ENCODE measurements at places on chromosomes 12 and 14.
A peak's percentile ranks its signal among the peaks of the same experiment; 100 is the strongest.

DNA sequence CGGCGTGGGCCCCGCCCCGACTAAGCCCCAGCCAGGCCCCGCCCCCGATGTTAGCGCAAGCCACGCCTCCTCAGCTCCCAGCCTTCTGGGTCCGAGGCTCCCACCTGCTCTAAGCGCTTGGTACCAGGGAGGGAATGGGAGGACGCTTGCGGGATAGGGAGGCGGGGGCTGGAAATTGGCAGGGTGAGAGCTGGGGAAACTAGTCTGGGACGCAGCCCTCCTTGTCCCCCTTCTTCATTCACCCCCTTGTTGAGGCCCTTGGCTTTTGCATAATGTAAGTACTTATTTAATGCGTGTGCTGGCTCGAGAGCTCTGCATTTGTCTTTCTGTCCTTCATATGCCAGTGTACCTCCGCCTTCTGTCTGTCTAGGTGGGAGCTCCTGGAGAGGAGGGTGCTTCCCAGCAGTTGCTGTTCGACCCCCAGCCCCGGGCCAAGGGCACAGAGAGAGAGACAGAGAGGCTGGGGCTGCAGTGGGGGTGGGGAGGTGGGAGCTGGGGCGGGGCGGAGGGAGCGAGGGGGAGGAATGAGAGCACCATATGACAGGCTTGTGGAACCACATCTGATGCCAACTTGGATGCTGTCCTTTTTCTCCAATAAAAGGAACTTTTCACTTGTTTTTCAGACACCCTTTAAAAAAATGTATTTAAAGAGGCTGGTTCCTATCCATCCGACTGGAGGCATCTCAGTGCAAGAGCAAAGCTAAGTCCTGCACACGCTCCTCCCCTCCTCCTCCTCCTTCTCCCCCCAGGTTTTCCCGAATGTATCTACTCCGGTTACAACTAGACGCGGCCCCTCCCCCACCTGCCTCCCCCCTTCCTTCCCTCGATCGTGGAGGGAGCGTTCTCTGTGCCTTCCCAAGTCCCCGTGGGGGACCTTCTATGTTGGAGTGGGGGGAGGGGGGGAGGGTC lies 25.6 kb upstream of the MAP1LC3B2 start:
- DNase-seq = peak; percentile 56

DNA sequence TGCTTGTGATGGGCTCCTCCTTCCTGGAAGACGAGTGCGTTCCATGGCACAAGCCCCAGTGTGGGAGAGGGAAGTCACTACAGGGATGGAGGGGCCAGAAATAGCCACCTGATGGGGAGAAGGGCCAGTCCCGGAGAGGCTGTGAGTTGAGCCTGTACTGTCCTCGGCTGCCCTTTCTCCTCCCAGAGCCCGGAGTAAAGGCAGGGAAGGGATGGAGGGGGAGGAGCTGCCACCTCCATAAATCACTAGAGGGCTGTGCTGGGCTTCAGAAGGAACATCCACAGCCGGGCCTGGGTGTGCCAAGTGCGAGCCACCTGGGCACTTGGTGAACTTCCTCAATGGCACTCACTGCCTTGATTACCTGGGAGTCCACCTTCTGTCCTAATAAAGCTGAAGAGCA lies 110.1 kb downstream of the RBM19 start:
- DNase-seq = no peak

DNA sequence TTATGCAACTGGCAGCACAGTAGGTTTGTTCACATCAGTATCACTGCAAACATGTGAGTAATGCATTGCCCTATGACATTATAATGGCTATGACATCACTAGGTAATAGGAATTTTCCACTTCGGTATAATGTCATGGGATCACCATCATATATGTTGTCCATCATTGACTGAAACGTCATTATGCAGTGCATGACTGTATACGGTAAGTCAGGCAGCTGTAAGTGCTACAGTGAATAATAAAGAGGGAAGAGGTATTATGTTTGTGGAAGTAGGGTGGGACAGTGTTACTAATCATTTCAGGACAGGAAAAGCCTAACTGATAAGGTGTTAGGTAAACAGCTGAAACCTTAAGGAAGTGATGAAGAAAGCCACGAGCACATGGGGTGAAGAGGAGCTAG lies 68.1 kb downstream of the ANO4 start:
- no peak for DNase-seq

GRCh38 chr12:26298785-26299621 lies 103.6 kb downstream of the SSPN start:
- no peak for DNase-seq

GRCh38 chr14:85788470-85789233 lies 258.7 kb downstream of the FLRT2 start:
- DNase-seq = no peak

DNA sequence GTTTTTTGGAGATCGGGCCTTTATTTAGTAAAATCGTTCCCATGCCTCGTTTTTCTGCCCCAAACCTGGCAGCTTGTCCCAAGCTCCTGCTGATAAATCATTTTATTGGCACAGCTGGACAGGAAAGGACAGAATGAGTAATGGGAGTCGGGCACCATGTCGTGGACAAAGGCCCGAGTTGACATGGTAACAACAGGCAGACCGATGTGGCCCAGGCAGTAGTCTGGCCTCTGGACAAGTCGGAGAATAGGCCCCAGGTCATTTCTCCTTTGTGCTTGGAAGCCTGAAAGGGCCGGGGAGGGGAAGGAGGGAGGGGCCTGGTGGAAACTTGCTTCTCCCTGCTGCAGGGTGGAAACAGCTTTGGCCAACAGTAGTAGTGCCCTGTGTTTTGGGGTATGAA lies 234.9 kb downstream of the SUDS3 start:
- no peak for DNase-seq

DNA sequence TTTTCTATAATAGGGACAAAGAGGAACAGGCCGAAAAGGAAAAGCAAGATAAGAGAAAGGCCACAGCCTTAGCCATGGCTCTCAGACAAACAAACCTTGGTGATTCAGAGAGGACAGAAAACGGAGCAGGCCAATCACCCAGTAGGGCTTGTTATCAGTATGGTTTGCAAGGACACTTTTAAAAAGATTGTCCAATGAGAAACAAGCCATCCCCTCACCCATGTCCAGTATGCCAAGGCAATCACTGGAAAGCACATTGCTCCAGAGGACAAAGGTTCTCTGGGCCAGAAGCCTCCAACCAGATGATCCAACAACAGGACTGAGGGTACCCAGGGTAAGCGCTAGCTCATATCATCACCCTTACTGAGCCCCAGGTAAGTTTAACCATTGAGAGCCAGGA lies 243.8 kb upstream of the BTG1 start:
- DNase-seq = no peak

DNA sequence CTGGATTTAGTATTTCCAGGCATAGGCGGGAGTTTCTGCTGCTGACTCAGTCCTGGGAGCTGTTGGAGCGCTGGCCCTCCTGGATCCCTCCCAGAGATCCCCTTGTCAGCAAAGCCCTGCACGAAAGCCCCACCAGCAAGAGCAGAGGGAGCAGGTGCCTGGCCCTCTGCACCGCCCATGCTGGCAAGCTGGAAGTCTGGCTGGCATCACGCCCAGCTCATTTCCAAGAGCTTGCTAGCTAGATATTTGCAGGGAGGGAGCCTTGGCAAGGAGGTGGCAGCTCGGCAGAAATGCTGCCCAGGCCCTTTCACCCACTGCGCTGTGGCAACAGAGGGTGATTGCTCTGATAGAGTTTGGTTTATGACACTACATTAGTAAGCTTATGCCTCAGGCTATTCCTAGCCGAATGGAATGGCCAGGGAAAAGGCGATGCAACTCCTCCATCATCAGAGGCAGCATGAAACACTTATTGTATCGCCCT lies 193.9 kb downstream of the EMP1 start:
- DNase-seq = no peak

DNA sequence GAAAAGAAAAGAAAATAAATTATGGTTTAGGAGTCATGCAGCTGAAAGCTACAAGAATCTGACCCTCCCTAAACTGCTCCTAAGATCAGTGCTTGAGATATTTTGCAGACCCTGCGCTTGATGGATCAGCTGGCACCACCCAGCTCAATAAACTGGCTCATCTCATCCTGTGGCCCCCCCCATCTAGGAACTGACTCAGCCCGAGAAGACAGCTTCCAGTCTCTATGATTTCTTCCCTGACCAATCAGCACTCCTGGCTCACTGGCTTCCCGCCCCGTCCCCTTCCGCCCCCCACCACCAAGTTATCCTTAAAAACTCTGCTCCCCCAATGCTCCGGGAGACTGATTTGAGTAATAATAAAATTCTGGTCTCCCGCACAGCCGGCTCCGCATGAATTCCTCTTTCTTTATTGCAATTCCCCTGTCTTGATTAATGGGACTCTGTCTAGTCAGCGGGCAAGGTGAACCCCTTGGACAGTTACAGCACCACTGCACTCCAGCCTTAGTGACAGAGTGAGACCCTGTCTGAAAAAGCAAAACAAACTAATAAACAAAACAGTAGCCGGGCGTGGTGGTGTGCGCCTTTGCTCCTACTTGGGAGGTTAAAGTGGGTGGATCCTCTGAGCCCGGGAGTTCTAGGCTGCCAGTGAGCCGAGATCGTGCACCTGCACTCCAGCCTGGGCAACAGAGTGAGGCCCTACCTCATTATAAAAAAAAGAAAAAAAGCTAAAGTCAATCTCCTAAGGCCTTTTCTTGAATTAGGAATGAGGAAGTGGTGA lies 24.5 kb upstream of the SPTLC2 start:
- no peak for DNase-seq

- no peak for DNase-seq
These were observed 7.7 kb downstream of the JDP2 start for GRCh38 chr14:75435473-75435872.

- DNase-seq = no peak
These were observed 115.3 kb upstream of the PRB2 start for GRCh38 chr12:11510671-11511070.

GRCh38 chr14:58862416-58863160 lies 224.8 kb downstream of the DACT1 start:
- DNase-seq = no peak

GRCh38 chr12:92614502-92614901 lies 88.3 kb upstream of the PLEKHG7 start:
- DNase-seq = no peak

DNA sequence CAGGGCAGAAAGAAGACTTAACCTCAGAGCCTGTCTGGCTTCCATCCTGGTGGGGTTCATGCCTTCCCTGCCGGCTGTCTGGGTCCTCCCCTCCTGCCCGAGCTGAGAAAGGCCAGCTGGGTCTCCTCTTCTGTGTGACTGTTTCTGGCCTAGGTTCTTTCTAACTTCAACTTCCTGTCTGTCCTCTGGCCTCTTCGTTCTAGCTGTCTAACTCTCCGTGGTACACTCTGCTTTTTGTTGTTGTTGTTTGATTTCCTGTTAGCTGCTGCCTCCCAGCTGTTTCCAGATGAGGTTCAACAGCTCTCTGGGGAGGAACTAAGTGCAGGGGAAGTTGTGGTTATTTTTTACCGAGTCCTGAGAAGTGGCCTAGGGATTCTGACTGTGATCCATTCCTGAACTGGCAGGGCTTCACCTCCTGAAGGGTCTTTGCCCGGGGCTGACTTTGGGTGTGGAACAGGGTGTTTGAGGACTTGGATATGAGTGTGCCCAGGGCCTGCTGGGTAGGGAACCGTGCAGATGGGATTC lies 3.2 kb downstream of the MLXIP start:
- peak; percentile 24 for DNase-seq

DNA sequence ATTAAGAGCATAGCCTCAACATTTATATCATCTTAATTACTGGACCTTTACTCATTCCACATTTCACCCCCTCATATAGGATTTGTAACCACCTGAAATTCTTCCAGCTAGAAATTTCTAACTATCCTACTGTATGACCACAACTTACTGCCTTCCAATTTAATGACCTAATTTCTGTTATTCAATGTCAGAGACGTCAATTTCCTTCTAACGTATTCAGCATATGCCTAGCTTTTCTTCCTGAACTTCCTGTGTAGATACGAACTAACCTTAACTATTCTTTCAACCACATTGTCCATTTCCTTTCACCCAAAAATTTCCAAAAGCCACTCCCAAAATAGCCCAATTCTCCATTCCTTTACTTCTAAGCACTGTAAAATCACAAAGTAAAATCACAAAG lies 108.0 kb downstream of the EEA1 start:
- DNase-seq = no peak

DNA sequence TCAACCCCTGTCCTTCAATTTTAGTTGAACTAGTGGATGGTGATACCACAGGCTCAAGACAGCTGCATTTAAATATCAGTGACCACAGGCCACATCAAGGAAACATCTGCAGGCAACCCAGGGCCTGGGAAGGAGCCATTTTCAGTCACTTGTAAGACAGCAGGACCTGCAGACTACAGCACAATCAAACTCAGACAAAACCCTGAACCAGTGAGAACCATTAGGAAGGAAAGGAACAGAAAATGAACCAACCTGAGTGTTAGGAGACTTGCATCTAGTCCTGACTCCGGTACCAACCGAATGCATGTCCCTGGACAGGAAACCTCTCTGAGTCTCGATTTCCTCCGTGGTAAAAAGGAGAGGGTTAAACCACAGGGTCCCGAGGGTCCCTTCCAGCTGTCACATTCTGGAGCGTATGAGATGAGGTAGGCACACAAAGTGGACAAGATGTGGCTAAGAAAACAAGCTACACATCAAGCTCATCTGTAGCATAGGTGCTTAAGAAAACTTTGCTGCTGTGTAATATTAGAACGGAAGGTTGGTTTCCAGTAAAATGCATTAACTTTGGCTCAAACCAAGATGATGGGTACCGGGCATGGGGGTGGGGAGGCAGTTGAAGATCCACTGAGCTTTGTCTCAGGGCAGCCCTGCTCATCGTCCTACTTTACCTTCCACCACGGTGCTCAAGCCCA lies 1.6 kb upstream of the CDKN1B start:
- DNase-seq = no peak

- no peak for DNase-seq
These were observed 77.5 kb upstream of the RMST start for GRCh38 chr12:97385121-97385520.

GRCh38 chr14:21300892-21301291 lies 21.0 kb downstream of the RPGRIP1 start:
- peak; percentile 7 for DNase-seq

DNA sequence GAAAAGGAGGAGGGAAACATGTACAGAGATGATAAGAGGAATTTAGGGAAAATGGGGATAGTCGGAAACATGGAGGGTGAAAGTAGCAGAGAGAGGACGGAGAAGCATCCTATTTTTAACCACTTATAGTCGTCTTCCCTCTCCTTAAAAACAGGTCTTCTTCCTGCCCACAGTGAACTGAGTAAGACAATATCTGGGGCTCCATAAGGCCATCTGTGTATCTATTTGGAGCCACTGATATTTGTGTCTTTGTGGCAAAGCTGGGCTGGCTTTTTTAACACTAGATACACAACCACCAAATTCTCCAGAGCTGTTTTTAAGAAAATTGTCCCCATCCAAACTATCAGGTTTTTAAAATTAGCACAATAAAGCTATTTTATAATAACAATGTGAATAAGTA lies 109.5 kb upstream of the RAP1B start:
- no peak for DNase-seq

DNA sequence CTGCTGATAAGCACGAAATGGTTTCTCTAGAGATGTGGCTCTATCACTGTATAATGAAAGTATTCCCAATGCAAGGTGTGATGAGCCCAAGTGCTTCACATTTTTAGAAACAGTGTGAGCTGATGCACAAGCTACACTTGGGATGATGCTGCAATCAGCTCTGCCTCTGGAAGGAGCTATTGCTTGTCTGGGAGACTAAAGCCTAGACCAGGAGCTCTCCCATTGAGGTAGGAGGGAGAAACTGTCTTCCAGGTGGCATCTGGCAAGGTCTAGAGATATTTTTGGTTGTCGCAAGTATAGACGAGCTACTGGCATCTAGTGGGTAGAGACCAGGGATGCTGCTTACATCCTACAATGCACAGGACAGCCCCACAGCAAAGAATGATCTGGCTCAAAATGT lies 42.0 kb downstream of the HECTD4 start:
- DNase-seq = no peak

- DNase-seq = no peak
These were observed 37.7 kb upstream of the MANSC4 start for GRCh38 chr12:27817766-27818165.

Data from effector memory CD8-positive, alpha-beta T cell (primary cell).